ENCODE measurements at places on chromosomes 1 and 21.

DNA sequence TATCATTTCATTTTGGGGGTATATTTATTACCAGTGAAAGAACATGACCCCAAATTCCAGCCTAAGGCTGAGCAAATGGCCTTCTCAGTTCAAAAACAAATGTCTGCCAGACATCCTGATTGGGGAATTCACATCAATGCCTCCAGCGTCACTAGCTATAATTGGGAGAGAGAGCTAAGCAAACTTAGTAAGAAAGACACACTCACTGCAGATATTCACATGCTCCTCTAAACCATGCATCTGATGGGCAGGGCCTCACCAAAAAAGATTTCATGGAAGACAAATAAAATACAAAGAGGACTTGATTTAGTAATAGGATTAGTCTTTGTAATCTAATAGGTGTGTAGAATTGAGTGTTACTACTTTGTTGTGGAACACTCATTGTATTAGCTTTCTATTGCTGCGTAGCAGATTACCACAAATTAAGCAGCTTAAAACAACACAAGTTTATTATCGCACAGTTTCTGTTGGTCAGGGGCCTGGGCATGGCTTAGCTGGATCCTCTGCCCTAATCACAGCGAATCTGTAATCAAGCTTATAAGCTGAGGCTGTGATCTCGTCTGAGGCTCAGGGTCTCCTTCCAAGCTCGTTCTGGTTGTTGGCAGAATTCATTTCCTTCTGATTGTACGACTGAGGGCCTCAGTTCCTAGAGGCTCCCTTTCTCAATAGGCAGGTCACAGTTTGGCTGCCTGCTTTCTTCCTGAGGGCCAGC, 243.0 kb downstream of the PBX1 start:
- no peak for DNase-seq

DNA sequence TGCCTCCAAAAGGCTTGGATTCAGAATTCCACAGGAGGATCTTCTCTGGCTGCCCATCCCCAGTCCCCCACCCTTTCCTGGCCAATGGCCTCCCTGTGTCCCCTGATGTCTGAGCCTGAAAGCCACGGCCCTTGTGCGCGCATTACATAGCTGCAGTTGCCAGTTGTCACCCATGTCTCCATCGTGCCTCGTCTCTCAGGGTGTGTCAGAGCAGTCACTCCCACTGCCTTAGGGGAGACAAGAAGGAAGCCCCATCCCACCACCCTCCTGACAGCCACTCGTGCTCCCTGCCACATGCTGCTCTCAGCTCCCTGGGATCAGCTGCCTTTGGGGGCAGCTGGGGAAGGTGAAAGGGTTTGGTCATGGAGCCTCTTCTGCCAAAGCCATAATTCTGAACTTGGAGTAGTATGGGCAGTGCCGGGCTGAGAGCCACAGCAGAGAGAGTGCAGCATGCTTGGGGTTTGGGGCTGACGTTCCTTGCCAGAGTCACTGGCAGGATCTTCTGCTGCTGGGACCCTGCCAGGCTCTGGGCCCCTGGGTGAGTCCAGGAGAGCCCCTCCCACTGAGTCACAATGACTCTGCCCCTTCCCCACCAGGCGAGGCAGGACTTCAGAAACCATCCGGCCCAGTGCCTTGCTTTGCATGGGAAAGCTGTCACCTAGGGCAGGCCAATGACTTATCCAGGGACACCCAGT, 285.9 kb upstream of the VAMP3 start:
- DNase-seq, result no peak

DNA sequence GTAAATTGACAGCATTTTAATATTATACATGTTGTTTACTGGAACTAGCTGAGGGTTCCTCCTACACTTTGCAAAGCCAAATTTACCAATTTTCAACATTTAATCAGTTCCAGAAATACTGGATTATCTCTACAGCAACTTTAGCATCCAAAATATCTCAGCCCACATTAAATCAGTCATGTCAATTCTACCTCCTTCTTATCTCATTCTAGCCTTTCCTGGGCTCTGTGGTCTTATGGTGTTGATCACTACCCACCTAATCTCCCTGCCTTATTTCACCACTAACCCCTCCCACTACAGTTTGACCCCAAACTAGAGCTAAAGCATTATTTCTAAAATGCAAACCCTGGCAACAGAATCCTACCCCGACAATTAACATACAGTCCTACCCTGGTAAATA, 3.3 kb downstream of the OMA1 start:
- DNase-seq, result no peak

DNA sequence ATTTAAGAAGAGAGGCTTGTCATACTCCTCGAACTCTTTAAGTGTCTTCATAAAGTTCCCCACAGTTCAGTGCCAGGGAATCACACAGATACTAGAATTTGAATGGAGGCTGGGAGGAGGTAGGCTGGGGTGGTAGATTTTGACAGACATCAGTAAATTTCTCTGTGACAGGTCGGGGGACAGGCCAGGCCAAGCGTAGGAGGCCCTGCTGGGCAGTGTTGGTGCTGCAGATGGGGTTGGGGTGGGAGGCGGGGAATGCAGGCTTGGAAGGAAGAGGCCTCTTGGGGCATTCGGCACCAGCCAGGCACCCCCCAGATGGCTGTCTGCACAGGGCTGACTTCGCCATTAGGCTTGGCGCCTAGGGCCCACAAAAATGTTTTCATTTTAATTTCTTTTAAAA, 84.0 kb downstream of the MAN1C1 start:
- DNase-seq, result no peak

DNA sequence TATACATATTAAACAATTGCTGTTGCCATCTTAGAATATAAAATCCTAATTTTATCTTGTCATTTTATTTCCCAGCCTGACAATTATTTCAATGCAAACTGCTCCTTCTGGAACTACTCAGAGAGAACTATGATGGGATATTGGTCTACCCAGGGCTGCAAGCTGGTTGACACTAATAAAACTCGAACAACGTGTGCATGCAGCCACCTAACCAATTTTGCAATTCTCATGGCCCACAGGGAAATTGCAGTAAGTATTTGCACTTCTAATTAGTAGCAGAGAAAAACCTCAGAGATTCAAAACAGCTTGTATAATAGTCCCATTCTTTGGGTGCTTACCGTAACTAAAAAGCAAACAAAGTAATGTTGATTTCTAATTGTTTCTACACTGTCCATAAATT, 167.2 kb downstream of the ADGRL2 start:
- DNase-seq, result no peak
